ENCODE measurements at places on chromosomes 13 and 19. TPM values are rescaled to one million over a fixed set of nuclear protein-coding genes. Genes with fewer than 3 reads are reported as not detected.
A peak's percentile ranks its signal among the peaks of the same experiment; 100 is the strongest.

- no peak for DNase-seq
- peaks cover 45% of the 10 kb centered on the region for H3K4me1 ChIP-seq
- H3K4me3 ChIP-seq, result peak overlapping the region; percentile 6
- peak overlapping the region; percentile 83 for H3K27ac ChIP-seq
- no peaks in the 10 kb centered on the region for H3K27me3 ChIP-seq
These were observed 54.0 kb upstream of the C13orf46 start for GRCh38 chr13:114027826-114028225.

DNA sequence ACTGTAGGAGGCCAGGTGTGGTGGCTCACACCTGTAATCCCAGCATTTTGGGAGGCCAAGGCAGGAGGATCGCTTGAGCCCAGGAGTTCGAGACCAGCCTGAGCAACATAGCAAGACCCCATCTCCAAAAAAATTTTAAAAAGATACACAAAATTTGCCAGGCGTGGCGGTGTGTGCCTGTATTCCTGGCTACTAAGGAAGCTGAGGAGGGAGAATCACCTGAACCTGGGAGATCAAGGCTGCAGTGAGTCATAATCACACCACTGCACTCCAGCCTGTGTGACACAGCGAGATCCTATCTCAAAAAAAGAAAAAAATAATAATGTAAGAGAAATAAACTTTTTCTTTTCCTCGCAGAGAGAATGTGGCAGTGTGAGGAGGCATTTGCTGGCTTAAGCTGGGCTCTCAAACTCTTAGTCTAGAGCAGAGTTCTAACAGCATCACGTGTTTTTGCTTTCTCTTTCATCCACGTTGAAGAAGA, 21.1 kb downstream of the FAM187B start:
- no peak for DNase-seq
- no peak overlapping the region for H3K4me3 ChIP-seq
- H3K27me3 ChIP-seq, result no peaks in the 10 kb centered on the region
- H3K4me1 ChIP-seq, result peaks cover 15% of the 10 kb centered on the region

Gene GRIK5
- total RNA-seq, result 0.08 TPM

Gene LONP1
- total RNA-seq, result 52.6 TPM

Gene ALOX5AP
- 4.7 TPM for total RNA-seq

Gene FLT1
- total RNA-seq, result 8.2 TPM

GRCh38 chr13:22128441-22129408, 457.9 kb downstream of the FGF9 start:
- H3K36me3 ChIP-seq, result no peaks in the 10 kb centered on the region
- DNase-seq, result no peak
- H3K4me1 ChIP-seq, result no peaks in the 10 kb centered on the region
- H3K27ac ChIP-seq, result no peak overlapping the region
- no peaks in the 10 kb centered on the region for H3K27me3 ChIP-seq

- no peaks in the 10 kb centered on the region for H3K36me3 ChIP-seq
- H3K27ac ChIP-seq, result no peak overlapping the region
- DNase-seq, result no peak
- H3K4me1 ChIP-seq, result no peaks in the 10 kb centered on the region
These were observed 13.9 kb upstream of the DACH1 start for GRCh38 chr13:71880753-71881541.

- no peak overlapping the region for H3K4me3 ChIP-seq
- no peaks in the 10 kb centered on the region for H3K36me3 ChIP-seq
- DNase-seq, result no peak
- H3K27me3 ChIP-seq, result no peaks in the 10 kb centered on the region
These were observed 18.2 kb upstream of the GTF2F2 start for GRCh38 chr13:45102136-45102507.

Gene TMPRSS9
- not detected for total RNA-seq

Gene JAK3
- 0.87 TPM for total RNA-seq

Gene CCDC70
- total RNA-seq, result not detected

DNA sequence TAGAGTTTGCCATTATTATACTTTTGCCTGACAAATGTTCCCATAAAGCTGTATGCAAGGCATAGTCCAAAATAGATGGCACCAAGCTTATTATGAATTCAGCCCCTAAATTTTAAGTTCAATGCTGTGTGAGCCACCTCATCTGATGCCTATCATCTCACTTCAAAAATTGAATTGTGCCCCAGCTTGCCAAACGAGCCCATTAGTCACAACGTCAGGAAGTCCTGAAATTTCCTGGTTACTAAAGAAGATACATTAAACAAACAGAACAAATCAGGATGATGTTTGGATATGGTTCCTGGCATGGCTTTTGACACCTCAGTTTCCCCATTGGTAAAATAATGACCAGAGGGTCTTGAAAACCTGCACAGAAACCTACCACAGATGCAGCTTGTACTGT, 147.5 kb upstream of the SOX21 start:
- no peak for DNase-seq
- H3K36me3 ChIP-seq, result no peaks in the 10 kb centered on the region
- H3K27me3 ChIP-seq, result no peaks in the 10 kb centered on the region
- no peak overlapping the region for H3K27ac ChIP-seq

DNA sequence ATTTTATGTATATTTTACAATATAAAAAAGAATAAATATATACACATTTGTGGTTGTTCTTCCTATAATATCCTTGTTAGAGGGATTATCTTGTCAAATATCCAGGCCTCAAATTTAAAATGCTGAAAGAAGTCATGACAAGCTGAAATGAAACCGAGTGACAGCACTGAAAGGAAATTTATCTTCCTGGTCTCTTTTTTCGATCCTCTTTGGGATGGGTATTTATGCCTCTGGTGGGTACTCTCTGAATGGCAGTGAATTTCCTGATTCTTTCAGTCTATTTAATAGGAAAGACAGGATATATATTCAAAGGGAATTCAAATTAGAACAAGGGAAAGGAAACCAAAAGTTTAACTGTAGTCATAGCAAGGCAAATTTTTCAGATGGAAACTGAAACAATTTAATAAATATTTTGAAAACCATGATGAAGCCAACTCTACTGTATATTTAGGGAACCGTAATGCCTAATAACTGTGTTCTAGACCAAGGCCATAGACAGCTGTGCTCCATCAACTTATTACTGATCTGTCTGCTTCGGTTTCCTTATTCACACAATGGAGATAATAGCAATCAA, 97.9 kb downstream of the DLEU7 start:
- no peaks in the 10 kb centered on the region for H3K27me3 ChIP-seq
- DNase-seq, result no peak
- no peaks in the 10 kb centered on the region for H3K36me3 ChIP-seq

Gene CAPNS1
- 254 TPM for total RNA-seq

Gene ZNF626
- total RNA-seq, result 7.4 TPM

Gene NOTCH3
- 278 TPM for total RNA-seq

GRCh38 chr19:2612619-2613249, 89.8 kb downstream of the GNG7 start:
- no peaks in the 10 kb centered on the region for H3K27me3 ChIP-seq
- H3K27ac ChIP-seq, result no peak overlapping the region
- no peak for DNase-seq
- H3K36me3 ChIP-seq, result no peaks in the 10 kb centered on the region
- peaks cover 6% of the 10 kb centered on the region for H3K4me1 ChIP-seq
- no peak overlapping the region for H3K4me3 ChIP-seq

DNA sequence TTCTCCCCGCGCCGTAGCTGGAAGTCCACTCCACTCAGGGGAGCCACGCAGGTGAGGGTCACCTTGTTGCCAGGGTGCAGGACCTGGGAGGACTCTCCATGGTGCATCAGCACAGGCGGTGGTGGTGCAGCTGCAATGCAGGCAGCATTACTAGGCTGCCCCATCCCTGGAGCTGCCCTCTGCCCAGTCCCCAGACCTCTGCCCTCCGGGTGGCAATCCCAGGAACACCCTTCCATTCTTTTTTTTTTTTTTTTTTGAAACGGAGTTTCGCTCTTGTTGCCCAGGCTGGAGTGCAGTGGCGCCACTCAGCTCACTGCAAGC, 1.8 kb downstream of the A1BG start:
- no peak for DNase-seq
- H3K27ac ChIP-seq, result no peak overlapping the region
- no peaks in the 10 kb centered on the region for H3K27me3 ChIP-seq
- H3K36me3 ChIP-seq, result no peaks in the 10 kb centered on the region

Gene FPR1
- not detected for total RNA-seq

GRCh38 chr13:28794396-28794795, 25.7 kb upstream of the MTUS2 start:
- no peak for DNase-seq
- peaks cover 52% of the 10 kb centered on the region for H3K27me3 ChIP-seq
- H3K4me1 ChIP-seq, result peaks cover 5% of the 10 kb centered on the region
- H3K4me3 ChIP-seq, result no peak overlapping the region
- H3K36me3 ChIP-seq, result no peaks in the 10 kb centered on the region

- H3K27me3 ChIP-seq, result peaks cover 7% of the 10 kb centered on the region
- DNase-seq, result no peak
- H3K4me1 ChIP-seq, result peaks cover 58% of the 10 kb centered on the region
- no peaks in the 10 kb centered on the region for H3K36me3 ChIP-seq
- no peak overlapping the region for H3K4me3 ChIP-seq
- H3K27ac ChIP-seq, result peak overlapping the region; percentile 80
These were observed 1.8 kb upstream of the NCCRP1 start for GRCh38 chr19:39194832-39195542.

Gene CALR3
- total RNA-seq, result not detected

Gene MCEMP1
- not detected for total RNA-seq

GRCh38 chr13:44903574-44903985, 85.7 kb downstream of the NUFIP1 start:
- H3K4me1 ChIP-seq, result peaks cover 16% of the 10 kb centered on the region
- H3K4me3 ChIP-seq, result no peak overlapping the region
- H3K27me3 ChIP-seq, result no peaks in the 10 kb centered on the region
- DNase-seq, result no peak
- peak overlapping the region; percentile 40 for H3K27ac ChIP-seq

GRCh38 chr13:40969169-40969901, 49.8 kb downstream of the ELF1 start:
- H3K4me3 ChIP-seq, result no peak overlapping the region
- H3K36me3 ChIP-seq, result no peaks in the 10 kb centered on the region

GRCh38 chr13:28658539-28658795, 463 bp upstream of the POMP start:
- no peak for DNase-seq
- H3K4me1 ChIP-seq, result peaks cover 19% of the 10 kb centered on the region
- H3K4me3 ChIP-seq, result peak overlapping the region; percentile 76

- no peaks in the 10 kb centered on the region for H3K4me1 ChIP-seq
- H3K4me3 ChIP-seq, result no peak overlapping the region
- no peak for DNase-seq
- no peak overlapping the region for H3K27ac ChIP-seq
These were observed 77.4 kb upstream of the NBEA start for GRCh38 chr13:34864671-34865070.

- H3K27me3 ChIP-seq, result no peaks in the 10 kb centered on the region
- peak overlapping the region; percentile 12 for H3K27ac ChIP-seq
- no peaks in the 10 kb centered on the region for H3K36me3 ChIP-seq
- H3K4me3 ChIP-seq, result no peak overlapping the region
These were observed 8.6 kb downstream of the GAS6 start for GRCh38 chr13:113855012-113855921.

Gene RNF225
- 25.2 TPM for total RNA-seq

DNA sequence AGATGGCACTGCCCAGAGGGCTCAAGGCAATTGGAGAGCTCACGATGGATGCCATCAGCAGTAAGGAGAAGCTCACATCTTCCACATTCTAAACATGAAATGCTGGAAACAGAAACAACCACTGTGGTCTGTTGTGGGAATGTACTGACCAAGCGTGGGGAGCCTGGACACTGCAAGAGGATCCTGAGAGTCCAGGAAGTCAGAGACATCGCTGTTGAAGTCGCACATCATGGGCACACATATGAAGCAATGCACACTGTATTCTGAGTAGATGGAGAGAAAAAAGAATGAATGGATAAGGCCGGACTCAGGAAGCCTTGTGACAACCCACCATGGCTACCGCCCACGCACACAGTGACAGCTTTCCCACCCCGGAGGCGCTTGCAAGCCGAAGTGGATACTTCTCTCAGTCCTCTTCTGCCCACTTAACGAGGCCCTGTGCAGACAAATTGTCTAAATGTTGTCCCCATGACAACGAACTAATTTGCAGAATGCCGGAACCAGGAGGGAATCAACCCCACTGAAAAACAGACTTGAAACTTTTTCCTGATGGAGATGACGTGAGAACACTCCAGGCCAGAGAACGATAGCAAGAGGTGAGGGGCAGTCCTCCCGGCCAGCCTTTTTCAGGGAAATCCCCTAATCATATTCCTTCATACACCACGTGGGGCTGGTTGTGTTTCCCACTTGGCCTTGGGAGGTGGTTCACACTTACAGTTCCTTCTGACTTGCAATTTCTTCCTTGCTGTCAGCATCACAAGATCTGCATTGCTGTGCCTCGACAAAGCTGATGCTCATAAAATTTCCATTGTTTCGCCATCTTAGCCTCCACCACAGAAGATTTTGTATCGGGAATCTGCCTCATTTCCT, 109.6 kb upstream of the SERP2 start:
- DNase-seq, result no peak
- H3K4me1 ChIP-seq, result peaks cover 5% of the 10 kb centered on the region
- H3K27ac ChIP-seq, result no peak overlapping the region
- H3K27me3 ChIP-seq, result no peaks in the 10 kb centered on the region
- no peak overlapping the region for H3K4me3 ChIP-seq
- no peaks in the 10 kb centered on the region for H3K36me3 ChIP-seq

GRCh38 chr19:30691819-30692166, 319.6 kb downstream of the ZNF536 start:
- peaks cover 44% of the 10 kb centered on the region for H3K27me3 ChIP-seq
- no peak overlapping the region for H3K27ac ChIP-seq
- no peak for DNase-seq
- no peaks in the 10 kb centered on the region for H3K36me3 ChIP-seq

Gene GPR12
- total RNA-seq, result not detected

- H3K36me3 ChIP-seq, result no peaks in the 10 kb centered on the region
- H3K4me1 ChIP-seq, result peaks cover 12% of the 10 kb centered on the region
- peak overlapping the region; percentile 12 for H3K27ac ChIP-seq
- H3K4me3 ChIP-seq, result peak overlapping the region; percentile 46
These were observed 6.1 kb downstream of the SACS start for GRCh38 chr13:23427342-23427843.

DNA sequence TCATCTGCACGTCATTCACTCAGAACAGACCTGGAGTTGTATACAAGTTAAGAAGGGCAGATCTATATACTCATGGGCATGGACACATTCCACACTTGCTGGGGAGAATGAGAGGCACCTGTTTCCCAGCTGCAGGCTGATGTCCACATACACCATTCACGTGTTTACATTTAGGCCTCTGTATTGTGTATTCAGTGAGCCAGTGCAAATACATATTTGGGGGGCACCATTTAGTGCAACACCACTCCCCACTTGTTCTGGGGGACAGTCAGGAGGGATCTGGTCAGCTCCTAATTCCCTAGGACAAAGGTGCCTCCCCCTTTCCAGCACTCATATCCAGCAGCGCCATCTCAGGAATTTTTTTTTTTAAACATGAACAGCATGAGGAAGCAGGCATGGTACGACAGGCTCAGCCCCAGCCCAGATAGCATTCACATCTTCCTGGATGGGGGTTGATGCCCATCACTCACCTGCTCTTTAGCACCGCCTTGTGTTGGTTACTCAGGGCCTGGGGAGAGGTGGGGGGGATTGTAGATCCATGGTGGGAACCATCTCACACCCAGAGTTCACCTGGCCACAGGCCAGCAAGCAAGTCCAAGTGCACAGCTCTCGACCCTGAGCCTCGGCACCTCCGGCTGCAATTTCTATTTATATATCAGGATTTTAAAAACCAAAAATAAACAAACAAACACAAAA, 56.9 kb upstream of the ZNF254 start:
- DNase-seq, result no peak
- peaks cover 6% of the 10 kb centered on the region for H3K4me1 ChIP-seq
- no peaks in the 10 kb centered on the region for H3K27me3 ChIP-seq

Data from esophagus squamous epithelium (tissue), 5 donors.